ENCODE measurements at places on chromosomes 6 and 20. TPM values are rescaled to one million over a fixed set of nuclear protein-coding genes. Genes with fewer than 3 reads are reported as not detected.

Gene GPR63
- total RNA-seq, result not detected

Gene C6orf58
- total RNA-seq, result not detected

Gene HLA-G
- total RNA-seq, result 0.56 TPM

Gene VWA7
- 5.6 TPM for total RNA-seq

Gene WFDC12
- not detected for total RNA-seq

Gene VNN1
- total RNA-seq, result 3.6 TPM

Gene DNAJC5
- 106 TPM for total RNA-seq
